ENCODE measurements at places on chromosomes 6 and 20. TPM values are rescaled to one million over a fixed set of nuclear protein-coding genes. Genes with fewer than 3 reads are reported as not detected.

- no peak for DNase-seq
These were observed 60.9 kb downstream of the GFRAL start for GRCh38 chr6:55388211-55388610.

Gene HLA-DOA
- total RNA-seq, result 1.8 TPM

Gene PSORS1C1
- 4.6 TPM for total RNA-seq

Gene CPXM1
- not detected for total RNA-seq

DNA sequence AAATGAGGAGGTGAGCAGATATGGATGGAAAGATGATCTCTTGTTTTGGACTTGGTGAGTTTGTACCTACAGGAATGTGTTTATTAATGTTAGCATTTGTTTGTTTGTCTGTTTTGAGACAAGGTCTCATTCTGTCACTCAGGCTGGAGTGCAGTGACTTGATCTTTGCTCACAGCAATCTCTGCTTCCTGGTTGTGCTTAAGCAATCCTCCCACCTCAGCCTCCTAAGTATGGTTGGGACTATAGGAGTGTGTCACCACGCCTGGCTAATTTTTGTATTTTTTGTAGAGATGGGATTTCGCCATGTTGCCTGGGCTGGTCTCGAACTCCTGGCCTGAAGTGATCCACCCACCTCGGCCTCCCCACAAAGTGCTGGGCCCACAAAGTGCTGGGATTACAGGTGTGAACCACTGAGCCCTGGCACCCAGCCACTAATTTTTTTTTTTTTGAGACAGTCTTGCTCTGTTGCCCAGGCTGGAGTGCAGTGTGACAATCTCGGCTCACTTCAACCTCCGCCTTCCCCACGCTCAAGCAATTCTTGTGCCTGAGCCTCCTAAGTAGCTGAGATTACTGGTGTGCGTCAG is 7.1 kb downstream of the CASP8AP2 start:
- DNase-seq, result no peak

- DNase-seq, result no peak
These were observed 255.5 kb upstream of the PLN start for GRCh38 chr6:118292558-118292957.

- DNase-seq, result no peak
These were observed 111.3 kb downstream of the SIM1 start for GRCh38 chr6:100353276-100354015.

Gene LIN28B
- not detected for total RNA-seq

Gene ADGB
- total RNA-seq, result 2.2 TPM

DNA sequence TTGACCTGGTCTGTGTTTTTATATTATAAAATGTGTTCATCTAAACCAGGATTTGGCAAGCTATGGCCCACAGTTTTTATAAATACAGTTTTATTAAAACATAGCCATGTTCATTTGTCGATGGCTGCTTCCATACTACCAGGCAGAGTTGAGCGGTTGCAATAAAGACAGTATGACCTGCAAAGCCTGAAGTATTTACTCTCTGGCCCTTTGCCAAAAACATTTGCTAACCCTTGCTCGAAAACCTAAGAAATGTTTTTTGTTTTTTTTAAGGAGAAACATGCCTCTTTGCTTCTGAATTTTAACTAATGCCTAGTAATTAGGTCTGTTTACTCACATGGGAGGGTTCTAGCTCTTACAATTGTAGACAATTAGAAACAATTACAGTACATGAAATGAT is 67.4 kb upstream of the SMIM28 start:
- no peak for DNase-seq

GRCh38 chr6:38187325-38187724 is 367.8 kb downstream of the ZFAND3 start:
- DNase-seq, result no peak

Gene CNR1
- 17.3 TPM for total RNA-seq

DNA sequence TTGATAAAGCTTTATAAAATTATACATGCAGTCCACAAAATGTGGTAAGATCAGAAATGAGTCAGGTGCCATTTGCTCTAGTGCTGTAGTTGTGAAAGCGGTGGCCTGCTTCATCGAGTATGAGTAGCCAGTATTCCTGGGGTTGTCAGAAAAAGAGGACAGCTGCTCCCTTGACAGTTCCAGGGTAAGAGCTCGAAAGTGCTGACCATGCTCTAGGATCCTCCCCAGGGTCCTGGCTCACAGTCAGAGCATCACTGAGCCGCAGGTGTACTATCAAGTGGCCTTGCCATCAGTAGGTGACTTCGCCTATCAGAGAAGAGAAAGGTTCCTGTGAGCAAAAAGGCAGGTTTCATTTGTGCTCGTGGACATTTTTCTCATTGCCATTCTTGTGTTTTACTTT is 3.6 kb downstream of the BTBD3 start:
- no peak for DNase-seq

- DNase-seq, result no peak
These were observed 712.0 kb upstream of the NRSN1 start for GRCh38 chr6:23414051-23414445.

DNA sequence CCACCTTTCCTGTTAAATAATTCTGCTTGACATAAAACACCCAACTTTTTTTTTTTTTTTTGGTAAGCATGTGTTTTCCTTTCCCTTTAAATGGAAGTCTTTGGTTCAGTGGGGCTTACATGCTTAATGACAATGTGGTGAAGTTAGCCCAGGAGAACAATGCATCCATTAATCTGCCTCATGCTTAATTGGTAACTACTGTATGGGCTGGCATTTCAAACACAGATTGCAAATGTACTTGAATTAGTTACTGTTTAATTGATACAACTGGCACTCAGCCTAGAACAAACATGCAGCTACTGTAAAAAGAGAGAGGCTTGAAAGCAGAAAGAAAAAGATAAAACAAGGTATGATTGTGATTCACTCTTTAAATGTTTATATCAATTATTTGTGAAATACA is 483.6 kb upstream of the NOX3 start:
- DNase-seq, result no peak

GRCh38 chr6:34386316-34387137 is 5.9 kb downstream of the NUDT3 start:
- no peak for DNase-seq

Gene TSPO2
- total RNA-seq, result not detected

Gene ALDH5A1
- total RNA-seq, result 8.1 TPM

DNA sequence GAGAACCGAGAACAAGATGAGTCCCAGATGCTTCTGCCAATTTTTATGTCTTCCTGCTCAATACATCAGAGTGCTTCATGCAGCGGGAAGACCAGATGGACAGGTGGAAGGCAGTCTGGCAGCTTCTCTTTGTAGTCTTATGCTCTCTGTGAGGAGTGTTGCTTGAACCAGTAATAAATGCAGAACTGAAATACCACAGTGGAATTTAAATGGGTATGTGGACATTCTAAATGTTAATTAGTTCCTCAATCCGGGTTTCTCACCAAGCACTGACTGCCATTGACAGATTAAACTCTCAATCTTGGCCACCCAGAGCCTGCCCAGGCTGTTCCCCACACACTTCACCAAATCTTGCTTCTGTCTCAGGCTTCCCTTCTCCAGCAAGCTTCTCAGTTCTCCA is 695.5 kb upstream of the CHD6 start:
- DNase-seq, result no peak

- DNase-seq, result no peak
These were observed 18.1 kb downstream of the PPP1R3G start for GRCh38 chr6:5103250-5103649.

DNA sequence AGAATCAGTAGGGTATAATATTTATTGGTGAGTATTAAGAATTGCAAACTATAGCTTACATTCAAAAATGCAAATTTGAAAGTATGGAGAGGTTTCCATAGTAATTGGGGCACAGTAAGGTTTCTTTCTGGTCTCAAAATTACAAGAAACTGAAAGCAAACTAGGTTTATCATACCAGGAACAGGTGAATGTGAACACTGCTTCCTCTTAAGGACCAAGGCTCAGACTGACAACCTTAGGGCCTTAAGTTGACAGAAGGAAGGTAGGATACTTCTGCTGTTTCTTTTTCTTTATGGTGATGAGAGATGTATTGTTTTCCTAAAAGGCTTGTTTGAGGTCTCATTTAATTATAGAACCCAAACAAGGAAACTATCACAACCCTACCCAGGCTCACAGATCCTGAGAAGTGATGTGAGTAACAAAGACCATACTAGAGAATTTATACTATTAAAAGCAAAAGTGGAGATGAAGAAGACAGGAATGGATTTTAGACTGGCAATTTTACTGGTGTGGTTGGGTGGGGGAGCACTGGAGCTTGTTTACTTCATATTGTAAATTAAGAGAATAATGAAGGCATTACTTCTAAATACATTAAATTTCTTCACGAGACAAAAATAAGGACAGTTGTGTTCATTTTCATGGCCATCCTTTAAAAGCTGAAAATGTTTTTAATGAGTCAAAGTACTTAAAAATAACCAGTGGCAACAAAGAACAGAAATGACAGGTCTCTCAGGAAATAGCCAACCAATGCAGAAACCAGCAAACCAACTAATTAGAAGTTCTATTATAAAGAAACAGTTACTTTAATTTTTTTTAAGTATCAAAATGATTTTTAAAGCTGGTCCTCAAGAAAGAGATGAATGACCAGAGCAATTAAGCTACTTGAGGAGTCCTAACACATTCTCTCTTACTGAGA is 21.3 kb downstream of the STAU1 start:
- DNase-seq, result no peak

- no peak for DNase-seq
These were observed 430.3 kb upstream of the SOX4 start for GRCh38 chr6:21163110-21163837.

GRCh38 chr6:5287205-5287965 is 26.1 kb downstream of the FARS2 start:
- no peak for DNase-seq

DNA sequence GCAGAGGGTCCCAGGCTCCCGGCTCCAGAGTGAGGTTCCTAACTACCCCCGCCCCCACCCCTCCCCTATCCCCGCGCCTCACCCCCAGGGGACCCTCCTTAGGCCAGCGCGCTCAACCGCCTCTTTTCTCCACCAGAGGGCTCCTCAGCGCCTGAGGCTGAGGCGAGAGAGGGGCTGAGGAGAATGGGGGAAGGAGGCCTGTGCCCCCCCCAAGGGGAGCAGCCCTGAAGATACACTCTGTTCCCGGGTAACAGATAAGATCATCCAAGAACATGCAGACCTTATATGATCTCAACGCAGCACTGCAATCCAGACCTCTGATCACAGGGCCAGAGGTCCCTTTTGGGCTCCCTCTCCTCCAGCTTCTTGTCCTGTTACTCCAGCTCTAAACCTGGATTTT is 43.3 kb upstream of the MRPS10 start:
- DNase-seq, result no peak

Gene ANKEF1
- total RNA-seq, result 3.5 TPM

Gene IL20RA
- total RNA-seq, result 11.6 TPM

Gene SLC32A1
- not detected for total RNA-seq

DNA sequence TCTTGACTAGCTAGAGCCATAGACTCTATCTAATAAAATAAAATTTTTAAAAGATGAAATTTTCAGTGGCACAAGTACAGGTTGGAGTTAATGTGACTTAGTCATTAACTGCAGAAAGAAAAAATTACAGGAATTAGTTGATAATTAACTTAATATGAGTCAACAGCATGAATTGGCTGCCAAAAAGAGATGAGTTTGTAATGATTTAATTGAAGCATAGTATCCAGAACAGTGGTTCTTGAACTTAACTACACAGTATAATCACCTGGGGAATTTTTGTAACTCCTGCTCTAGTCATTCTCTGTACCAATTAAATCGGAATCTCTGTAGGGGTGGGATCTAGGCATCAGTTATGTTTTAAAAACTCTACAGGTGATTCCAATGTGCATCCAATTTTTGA is 46.3 kb upstream of the HMGN3 start:
- DNase-seq, result no peak

DNA sequence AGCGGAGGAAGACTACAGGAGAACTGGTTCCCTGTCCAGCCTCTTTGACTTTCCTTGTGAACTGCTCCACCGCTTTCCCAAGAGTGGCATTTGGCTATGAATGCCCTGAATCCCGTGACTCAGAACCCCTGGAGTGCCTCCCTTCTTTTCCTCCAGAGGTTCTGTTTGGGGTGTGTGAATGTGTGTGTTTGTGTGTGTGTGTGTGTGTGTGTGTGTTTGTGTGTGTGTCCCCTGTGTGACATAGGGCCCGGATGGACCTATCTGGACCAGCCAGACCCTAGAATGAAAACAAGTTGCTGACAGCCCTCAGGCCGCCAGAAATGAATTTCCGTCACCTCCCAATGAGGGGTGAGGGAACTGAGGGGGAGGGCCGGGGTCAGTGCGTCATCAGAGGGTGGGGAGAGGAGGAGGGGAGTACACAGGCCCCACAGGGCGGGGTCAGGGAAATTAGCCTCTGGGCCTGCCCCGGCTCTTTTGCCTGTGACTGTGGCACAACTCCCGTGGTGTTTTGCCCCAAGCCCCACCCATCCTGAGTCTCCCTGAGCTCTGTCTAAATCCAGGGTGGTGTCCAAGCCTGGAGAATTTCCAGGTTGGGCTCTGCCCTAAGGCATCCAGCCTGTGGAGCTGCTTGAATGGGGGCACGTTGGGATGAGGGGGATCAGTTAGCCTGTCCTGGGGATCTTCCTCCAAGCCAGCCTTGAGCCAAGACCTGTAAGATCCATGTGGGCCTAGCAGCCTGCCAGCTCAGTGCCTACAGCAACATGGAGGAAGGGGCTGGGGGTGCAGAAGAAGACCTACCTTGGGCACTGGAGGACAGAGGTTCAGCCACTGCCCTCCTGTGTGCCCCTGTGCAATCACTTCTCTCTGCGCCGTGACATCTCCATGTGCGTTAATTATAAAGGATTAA is 15.2 kb upstream of the MRPS18A start:
- peak; percentile 91 for DNase-seq

DNA sequence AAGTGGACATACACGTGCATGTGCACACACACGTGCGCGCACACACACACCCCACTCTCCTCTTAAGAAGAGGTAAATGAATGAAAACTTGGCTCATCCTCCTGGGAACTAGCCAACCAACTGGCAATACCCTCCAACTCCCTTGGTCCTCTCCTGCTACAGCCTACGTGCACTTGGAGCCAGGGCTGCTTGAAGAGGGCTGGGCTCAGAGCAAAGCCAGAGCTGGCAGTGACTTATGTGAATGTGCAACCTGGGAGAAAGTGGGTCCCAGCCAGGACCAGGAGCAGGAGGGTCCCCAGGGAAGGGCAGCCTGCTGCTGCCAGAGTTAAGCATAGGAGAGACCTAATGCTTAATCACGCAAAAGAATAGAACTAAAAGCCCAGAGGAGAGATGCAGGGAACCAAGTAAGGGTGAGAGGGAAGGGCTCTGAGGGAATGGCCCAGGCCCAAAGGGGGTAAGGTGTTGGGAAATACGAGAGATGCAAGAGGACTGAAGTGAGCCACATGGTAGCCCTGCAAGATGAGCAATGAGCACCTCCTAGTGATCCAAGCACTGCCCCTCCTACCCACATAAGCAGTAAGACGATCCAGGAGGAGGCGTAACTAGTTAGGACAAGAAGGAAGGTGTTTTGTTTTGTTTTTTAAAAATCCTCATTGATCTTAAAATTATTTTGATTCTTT is 24.7 kb downstream of the TRAF3IP2 start:
- DNase-seq, result no peak

Measured in mucosa of descending colon (tissue), 3 donors.